ENCODE measurements at places on chromosomes 7 and 10.

GRCh38 chr10:70699659-70700174 lies 27.4 kb downstream of the ADAMTS14 start:
- DNase-seq, result no peak

GRCh38 chr10:35006836-35007235 lies 83.3 kb downstream of the CUL2 start:
- DNase-seq, result no peak

DNA sequence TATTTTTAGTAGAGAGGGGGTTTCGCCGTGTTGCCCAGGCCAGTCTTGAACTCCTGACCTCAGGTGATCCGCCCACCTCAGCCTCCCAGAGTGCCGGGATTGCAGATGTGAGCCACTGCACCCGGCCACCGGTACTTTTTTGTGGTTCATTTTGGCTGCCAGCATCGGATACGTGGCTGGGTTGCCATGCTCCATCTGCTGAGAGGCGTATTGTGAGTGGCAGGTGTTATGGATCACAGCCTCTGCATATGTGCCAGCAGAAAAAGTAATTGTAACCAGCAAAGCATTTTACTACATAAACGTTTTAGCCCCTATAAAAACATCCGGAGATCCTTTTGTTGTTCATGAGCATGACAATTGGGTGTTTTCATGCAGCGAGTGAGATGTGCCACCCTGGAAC lies 7.1 kb downstream of the FOXK1 start:
- no peak for DNase-seq

GRCh38 chr7:42878303-42878702 lies 33.6 kb downstream of the C7orf25 start:
- no peak for DNase-seq

- DNase-seq, result no peak
These were observed 53.7 kb upstream of the MTPN start for GRCh38 chr7:136030867-136031318.

DNA sequence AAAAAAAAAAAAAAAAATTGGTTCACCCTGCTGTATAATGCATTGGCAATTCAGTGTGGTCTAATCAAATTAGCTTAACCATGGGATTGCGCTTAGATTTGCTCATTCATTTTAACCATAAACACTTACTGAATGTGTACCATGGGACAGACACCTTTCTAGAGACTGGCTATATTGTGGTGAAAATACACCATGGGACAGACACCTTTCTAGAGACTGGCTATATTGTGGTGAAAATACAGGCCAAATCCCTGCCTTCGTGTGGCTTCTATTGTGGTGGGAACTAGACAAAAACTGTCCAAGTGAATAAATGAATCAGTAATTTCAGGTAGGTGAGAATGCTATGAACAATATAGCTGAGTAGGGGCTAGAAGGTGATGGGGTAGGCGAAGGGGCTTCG lies 10.2 kb upstream of the REPIN1 start:
- DNase-seq, result no peak

DNA sequence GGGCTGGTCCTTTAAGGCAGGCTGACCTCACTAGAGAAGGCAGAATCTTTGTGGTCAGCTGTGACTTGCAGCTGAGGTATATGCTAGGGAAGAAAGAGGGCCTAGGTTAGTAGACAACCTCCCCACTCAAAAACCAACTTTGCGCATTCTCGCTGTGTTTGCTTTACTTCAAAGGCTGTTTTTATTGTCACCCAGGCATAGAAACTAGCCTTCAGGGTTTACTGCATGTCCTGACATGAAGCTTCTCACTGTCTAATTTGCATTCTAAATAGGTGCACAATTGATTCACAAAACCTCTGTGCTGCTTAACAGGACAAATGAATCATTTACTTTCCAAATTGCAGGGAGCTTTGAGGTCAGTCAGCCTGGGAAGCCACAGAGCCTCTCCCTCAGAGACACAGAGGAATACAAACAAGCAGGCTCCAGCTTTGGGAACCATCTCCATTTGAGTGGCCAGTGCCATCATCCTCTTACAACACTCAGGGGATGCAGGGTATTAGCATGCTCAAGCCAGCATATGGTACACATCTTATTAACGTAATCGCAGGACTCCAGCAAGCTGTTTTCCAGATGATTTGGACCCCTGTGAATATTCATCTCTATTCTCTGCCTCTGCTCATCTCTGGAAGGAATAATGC lies 596.4 kb upstream of the GHITM start:
- no peak for DNase-seq

DNA sequence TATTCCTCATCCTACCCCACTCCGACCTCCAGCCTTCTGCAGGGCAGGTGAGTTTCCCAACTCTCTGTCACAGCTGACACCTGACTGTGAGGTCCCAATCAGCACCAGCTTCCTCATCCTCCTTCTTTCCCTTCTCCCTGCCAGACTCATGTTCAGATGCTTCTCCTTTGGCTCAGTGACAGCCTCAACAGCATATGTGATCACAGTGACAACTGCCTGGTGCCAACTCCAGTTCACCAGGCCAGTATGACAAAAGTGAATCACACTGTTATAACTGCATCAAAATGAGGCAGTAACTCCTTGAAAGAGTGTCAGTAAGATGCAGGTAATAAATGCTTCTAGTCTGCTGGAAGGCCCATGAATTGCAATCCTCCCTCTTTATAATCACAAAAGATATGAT lies 46.8 kb upstream of the NFE2L3 start:
- no peak for DNase-seq

DNA sequence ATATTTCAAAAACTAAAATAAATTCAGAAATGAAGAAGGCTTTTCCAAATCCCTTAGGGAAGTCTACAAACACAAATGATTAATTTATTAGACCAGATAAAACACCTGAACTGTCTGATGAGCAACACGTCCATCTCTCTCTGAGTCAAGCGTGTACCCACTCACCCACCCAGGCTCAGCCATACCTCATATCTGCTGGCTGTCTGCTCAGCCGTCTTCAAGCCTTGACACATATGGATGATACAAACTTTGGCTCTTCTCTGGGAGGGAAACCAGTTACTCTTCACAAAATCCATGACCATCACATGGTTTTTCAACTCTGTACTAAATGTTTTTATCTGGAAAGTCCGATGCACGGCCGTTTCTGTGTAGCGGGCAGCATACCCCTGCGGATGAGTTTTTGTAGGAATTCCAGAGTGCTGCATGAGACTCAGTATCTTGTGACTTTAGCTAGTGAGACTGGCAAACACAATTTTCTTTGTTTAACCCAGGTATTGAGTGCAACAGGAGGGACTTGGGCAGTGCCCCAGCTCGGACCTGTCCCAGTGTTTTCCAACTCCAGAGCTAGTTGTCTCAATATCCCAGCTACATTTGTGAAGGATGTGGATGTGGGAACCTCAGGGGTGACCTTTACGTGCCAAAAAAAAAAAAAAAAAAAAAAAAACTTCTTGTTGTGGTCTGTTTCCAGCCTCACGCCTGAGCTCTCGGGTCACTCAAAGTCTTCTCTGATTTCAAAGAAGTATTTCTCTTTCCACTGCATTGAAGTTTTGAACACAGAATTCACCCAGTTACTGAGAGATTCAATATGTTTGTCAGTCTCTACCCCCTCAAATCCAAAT lies at the start of gene C10orf90:
Gene C10orf90, minus strand, starts transcription at position 638 of the 839 bp plus-strand sequence. Its CDS starts 213 bp downstream, at position 425.
- no peak for DNase-seq

GRCh38 chr10:1939016-1939415 lies 201.7 kb upstream of the ADARB2 start:
- peak; percentile 22 for DNase-seq

- no peak for DNase-seq
These were observed 33.3 kb upstream of the KCNMA1 start for GRCh38 chr10:77670817-77671443.

DNA sequence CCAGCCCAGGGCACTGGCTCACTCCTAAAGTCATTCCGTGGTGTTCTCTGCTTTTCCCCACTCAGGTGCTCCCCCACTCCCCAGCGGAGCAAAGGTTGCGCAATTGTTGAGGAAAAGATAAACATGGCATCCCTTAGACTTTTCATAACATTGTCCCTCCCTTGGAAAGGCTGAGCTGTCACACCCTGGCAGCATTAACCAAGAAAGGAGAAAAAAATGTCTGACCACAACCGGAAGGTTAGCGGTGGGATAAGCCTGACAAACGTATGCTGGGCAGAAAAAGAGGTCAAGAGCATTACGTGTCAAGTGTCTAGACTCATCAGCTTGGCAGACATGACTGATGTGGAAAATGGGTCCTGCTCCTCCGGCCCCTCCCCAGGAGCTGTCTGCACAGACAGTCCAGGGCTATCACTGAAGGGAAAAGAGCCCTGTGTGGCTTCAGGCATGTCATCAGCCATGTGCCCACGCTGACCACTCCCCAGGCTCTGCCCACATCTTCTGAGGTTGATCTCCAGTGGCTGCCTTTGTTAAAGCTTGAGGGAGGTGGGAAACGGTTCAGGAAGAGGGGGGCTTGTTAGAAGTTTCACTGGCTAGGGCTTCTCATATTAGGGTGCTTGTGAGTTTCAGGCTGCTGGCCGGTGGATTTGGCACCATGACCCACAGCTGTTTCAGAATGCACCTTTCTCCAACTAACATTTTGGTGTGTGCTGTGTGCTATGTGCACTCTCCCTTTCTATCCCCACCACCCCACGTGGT lies 30.1 kb downstream of the BTBD16 start:
- no peak for DNase-seq

DNA sequence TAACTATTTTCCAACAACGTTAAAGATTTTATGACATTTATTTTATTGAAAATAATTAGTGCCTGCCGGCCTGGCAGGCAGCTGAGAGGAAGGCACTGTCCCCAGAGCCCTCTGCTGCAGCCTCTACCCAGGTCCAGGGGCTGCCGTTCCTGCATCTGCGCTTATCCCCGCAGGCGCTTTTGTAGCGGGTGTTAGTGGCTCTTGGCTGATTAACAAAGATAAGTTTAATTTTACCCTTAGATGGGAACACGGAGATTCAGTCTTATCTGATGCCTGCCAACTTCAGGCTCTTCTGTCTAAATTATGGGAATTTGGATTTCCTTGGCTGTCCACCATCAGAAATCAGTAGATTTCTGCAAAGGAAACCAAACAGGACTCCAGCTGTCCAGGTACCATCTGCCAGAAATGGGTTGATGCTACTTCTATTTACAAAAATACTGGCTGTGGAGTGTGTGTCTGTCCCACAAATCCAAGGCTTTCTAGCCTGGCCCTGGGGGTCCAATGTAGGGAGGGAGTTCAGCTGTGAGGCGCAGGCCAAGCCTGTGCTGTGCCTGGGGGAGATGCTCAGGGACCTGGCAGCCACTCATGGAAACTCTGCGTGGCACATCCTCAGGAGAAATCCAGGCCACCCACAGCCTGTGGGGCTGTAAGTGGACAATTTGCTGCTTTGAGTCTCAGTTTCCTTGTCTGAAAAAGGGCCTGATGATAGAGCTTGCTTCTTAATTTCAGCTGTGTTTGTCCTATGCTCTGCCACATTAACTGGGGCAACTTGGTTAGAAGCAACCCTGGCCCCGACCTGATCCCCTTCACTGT lies 62.0 kb upstream of the IGFBP3 start:
- DNase-seq, result no peak

DNA sequence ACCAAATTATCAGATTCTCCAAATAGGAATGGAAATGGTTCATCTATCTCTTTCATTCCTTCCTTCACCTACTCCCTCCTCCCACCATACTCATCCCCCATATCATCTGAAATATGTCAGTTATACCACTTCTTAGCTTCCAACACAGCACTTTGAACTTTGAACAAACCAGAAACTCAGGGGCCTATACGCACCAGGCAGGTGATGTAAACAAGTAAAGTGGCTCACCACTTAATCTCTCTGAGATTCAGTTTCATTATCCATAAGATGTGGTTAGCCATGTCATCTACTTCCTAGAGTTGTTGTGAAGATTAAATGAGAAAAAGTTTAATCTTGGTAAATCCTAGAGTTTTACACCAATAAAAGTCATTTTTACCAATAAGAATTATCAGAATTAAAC lies 65.9 kb upstream of the LRRN3 start:
- no peak for DNase-seq

- no peak for DNase-seq
These were observed 573.0 kb upstream of the IGFBP3 start for GRCh38 chr7:46494028-46494427.

DNA sequence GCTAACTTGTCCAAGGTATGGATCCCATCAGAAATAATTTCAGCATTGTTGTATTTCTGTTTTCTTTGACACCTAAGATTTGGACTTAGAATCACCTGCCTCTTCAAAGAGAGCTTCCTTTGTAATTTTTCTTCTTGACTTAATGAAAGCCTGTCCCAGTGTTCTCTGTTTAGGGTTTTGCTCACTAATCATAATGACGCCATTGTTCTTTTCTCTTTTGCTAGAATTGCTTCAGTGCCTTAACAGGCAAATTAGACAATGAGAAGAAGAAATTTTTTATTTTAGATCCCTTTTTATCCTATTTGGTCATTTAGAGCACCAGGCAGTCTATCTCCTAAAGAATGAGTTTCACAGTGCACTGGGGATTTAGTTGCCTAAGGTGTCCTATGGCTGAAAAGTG lies 128.5 kb downstream of the SND1 start:
- no peak for DNase-seq

- DNase-seq, result no peak
These were observed 29.0 kb upstream of the MEOX2 start for GRCh38 chr7:15715435-15715834.

DNA sequence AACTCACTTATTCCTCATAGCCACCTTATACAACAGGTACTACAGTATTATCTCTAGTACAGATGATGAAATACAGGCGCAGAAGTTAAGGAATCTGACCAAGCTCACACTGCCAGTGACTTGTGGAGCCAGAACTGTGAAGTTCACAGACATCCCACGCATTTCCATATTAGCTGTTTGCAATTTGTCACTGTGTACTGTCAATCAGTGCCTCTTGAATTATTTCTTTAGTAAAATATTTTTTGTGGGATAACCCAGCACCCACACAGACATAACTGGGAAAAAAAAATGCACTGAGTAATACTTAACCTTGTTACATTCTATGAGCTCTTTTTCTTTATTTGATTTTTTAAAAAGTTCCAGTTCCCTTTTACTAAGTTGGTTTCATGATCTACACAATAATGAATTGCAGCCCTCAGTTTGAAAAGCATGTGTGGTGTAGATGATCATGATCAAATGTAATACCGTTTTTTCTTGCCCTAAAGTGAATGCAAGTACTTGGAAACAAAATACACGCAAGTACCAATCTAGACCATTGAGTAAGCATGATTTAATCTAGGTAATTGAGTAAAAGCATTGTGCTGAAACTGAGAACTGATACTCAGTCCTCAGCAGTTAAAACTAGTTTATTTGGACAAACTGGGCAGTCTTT lies 14.1 kb downstream of the CUL1 start:
- DNase-seq, result no peak

DNA sequence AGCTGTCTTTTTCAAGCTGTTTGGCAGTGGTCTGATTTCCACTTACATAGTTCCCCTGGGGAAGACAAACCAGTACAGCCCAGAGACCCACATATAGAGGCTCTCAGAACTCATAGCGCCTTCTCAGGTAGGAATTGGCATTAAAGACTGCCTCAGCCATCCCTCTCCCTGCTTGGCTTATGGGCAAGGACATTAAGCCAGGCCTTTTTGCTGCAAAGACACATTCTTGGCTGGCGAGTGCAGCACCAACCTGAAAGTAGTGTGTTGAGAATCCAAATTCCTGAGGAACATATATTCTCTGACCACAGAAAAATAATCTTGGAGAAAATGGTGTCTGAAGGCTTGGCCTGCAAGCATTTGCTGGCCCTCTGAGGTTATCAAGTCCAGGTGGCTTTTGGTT lies 39.2 kb upstream of the HPS1 start:
- no peak for DNase-seq

Measured in stimulated activated CD8-positive, alpha-beta memory T cell treated with anti-CD3 and anti-CD28 coated beads, Interleukin-4, amount 100 ng/mL, for 4 hours (primary cell).